ENCODE measurements at places on chromosomes 1 and 21.

GRCh38 chr1:70057500-70057899, 147.9 kb downstream of the LRRC40 start:
- no peak for DNase-seq

GRCh38 chr1:10494754-10495474, 20.2 kb downstream of the PEX14 start:
- DNase-seq: peak; percentile 58

DNA sequence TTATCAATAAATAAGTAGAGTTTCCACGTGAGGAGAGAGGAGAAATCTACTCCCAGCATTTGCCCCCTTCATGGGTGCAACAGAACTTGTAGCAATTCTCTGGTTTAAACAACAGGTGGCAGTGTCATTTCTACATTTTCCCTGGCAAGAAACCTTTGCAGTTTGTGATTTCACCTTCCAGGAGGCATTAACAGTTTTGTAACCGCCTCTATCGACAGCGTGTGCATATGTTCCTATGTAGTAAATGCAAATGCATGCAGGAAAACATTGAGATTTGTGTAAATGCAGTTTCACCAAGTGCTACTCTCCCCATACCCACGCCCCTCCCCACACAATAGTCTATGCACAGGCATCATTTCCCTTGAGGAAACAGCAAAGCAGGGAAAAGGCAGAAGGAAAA, 494.7 kb downstream of the SMYD3 start:
- DNase-seq: peak; percentile 29

GRCh38 chr1:209012443-209013196, 570.9 kb upstream of the CAMK1G start:
- DNase-seq: no peak

GRCh38 chr1:3698660-3699408, 46.5 kb downstream of the TP73 start:
- no peak for DNase-seq

GRCh38 chr21:36776981-36777617, 78.2 kb downstream of the SIM2 start:
- DNase-seq: no peak

- DNase-seq: peak; percentile 51
These were observed 604.7 kb downstream of the PTPRC start for GRCh38 chr1:199243423-199244061.

Measured in HCEC 1CT (cell line).